ENCODE measurements at places on chromosomes 4 and X. TPM values are rescaled to one million over a fixed set of nuclear protein-coding genes. Genes with fewer than 3 reads are reported as not detected.

UGT2B28 gene
- not detected for polyA plus RNA-seq

ITGB1BP2 gene
- 2.2 TPM for polyA plus RNA-seq

DNA sequence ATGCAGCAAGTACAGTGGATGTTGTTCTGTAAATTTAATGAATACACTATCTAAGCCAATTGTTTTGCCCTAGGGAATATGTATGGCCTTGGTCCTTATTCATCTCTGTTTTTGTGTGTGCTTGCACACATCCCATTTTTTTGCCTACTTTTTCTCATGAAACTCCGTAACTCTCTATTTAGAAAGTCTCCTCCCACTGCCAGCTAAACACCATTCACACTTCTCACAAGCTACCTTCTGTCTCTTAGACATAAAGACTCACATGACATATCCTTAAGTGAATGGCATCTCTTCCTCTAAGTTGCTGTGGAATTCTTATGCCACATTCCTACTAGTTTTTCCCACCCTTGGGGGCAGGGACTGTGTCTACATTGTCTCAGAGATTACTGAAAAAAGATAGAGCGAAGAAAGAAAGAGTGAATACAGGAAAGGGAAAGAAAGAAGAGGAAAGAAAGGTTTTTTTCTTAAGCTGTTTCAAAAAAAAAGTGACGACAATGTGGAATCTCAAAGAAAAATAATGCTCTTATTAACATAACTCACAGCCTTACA is 117.5 kb downstream of the ATG4A start:
- DNase-seq: no peak

DNA sequence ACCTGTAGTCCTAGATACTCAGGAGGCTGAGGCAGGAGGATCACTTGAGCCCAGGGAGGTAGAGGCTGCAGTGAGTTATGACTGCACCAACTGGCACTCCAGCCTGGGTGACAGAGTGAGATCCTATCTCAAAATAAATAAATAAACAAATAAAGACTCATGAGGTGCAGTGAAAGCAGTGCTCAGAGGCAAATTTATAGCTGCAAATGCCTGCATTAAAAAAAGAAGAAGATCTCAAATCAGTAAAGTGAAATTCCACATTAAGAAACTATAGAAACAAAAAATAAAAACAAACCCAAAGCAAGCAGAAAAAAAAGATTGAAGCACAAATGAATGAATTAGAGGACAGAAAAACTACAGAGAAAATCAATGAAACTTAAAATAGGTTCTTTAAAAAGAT is 22.5 kb upstream of the HSD17B13 start:
- no peak for DNase-seq

Data from left lung (tissue), 14 donors.